ENCODE measurements at places on chromosomes 3 and 15. TPM values are rescaled to one million over a fixed set of nuclear protein-coding genes. Genes with fewer than 3 reads are reported as not detected.
A peak's percentile ranks its signal among the peaks of the same experiment; 100 is the strongest.

DNA sequence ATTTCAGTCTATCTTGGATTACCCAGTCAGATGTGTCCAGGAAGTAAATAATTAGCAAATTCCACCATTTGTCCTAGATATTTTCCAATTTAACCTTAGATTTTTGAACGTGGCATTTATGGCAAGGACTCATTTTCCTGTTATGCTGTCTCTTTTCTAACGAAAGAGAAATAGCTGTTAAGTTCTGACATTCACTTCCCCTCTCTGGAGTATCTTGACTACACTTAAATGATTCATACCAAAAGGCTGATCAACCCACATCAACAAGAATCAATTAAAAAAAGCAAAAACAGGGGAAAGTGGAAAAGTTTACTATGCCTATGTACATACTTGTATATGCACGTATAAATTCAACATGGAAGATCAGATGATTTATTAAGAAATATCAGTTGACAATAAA is 149.9 kb downstream of the FRMD5 start:
- no peak for DNase-seq

GRCh38 chr3:184540777-184541681 is 20.6 kb upstream of the EPHB3 start:
- DNase-seq, result peak; percentile 68

Gene AMOTL2
- total RNA-seq, result 23.0 TPM

GRCh38 chr15:47755941-47756340 is 38.6 kb downstream of the SEMA6D start:
- DNase-seq, result no peak

GRCh38 chr3:42660898-42661297 is 7.4 kb downstream of the ZBTB47 start:
- no peak for DNase-seq

GRCh38 chr3:194083637-194084224 is 52.2 kb upstream of the HES1 start:
- no peak for DNase-seq

GRCh38 chr3:126338790-126339288 is 18.4 kb downstream of the KLF15 start:
- DNase-seq, result no peak

Gene PPARG
- 34.7 TPM for total RNA-seq

DNA sequence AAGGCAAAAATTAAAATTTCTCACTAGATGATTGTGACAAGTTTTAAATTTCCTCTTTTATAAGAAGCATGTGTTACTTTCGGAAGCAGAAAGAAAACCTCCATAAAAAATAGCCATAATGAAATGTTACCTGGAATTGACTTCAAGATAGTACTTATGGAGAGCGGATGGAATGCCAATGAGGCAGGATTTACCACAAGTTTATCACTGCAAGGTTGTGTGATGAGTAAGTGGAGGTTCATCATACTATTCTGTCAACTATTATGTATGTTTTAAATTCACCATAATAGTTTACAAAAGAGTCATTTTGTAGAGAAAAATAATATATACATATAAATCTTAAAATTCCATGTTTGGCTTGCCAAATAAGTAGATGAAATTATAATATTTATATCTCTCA is 230.3 kb downstream of the SCAPER start:
- no peak for DNase-seq

Gene SLC12A1
- not detected for total RNA-seq

Gene CD80
- not detected for total RNA-seq

GRCh38 chr15:63122002-63122875 is 578 bp downstream of the LACTB start:
- peak; percentile 64 for DNase-seq

- no peak for DNase-seq
These were observed 11.5 kb upstream of the SEC11A start for GRCh38 chr15:84727429-84727828.

- no peak for DNase-seq
These were observed 25.9 kb upstream of the MINAR1 start for GRCh38 chr15:79406210-79406609.

- DNase-seq, result no peak
These were observed 128.9 kb downstream of the LPP start for GRCh38 chr3:188282871-188283270.

DNA sequence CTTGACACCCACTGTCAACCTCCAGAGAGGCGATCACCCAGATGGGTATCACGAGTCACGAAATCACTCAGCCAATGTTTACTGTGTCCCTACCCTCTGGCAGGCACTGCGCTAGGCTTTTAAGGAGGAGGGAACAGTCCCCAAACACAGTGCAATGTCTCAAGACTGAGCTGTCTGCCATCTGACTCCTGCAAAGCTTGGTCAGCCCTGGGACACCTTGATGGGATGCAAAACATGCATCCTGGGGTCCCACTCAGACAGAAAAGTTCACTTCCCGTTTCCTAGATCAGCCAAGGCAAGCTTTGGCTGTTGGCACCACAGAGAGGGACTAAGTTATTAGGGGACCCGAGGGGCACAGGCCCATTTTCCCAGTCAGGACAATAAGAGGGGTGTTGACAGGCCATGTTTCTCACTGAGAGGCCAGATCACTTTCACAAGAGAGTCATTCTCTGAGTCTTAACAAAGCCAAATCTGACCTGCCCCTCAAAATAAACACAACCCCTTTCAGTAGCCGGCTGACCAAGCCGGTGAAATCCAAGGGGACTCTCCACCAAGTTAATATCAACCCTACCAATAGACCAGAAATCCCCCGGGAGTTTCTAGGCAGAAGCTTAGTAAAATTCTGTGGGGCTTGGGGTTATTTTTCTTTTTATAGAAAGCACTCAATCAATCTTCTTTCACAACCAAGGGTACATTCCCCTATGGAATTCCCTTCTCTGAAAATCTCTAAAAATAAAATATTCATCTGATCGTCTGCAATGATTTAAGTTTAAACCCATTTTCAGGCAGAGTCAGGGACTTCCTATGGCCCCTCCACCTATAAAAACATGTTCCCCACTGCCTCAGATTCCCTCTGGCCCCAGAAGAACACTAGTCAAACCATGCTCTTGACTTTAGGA is 3.5 kb downstream of the RFTN1 start:
- no peak for DNase-seq

GRCh38 chr3:124298951-124299350 is 307.0 kb upstream of the ROPN1 start:
- peak; percentile 37 for DNase-seq

Gene IL12A
- total RNA-seq, result 2.1 TPM

Gene ZPLD1
- 0.06 TPM for total RNA-seq

- no peak for DNase-seq
These were observed 15.4 kb downstream of the UBP1 start for GRCh38 chr3:33424606-33425452.

Gene CALML4
- total RNA-seq, result 1.7 TPM

GRCh38 chr3:14522129-14522691 is 17.9 kb downstream of the GRIP2 start:
- no peak for DNase-seq

- no peak for DNase-seq
These were observed 12.9 kb downstream of the EIF2AK4 start for GRCh38 chr15:39946862-39947261.

Gene RPL32
- total RNA-seq, result 1,359 TPM

DNA sequence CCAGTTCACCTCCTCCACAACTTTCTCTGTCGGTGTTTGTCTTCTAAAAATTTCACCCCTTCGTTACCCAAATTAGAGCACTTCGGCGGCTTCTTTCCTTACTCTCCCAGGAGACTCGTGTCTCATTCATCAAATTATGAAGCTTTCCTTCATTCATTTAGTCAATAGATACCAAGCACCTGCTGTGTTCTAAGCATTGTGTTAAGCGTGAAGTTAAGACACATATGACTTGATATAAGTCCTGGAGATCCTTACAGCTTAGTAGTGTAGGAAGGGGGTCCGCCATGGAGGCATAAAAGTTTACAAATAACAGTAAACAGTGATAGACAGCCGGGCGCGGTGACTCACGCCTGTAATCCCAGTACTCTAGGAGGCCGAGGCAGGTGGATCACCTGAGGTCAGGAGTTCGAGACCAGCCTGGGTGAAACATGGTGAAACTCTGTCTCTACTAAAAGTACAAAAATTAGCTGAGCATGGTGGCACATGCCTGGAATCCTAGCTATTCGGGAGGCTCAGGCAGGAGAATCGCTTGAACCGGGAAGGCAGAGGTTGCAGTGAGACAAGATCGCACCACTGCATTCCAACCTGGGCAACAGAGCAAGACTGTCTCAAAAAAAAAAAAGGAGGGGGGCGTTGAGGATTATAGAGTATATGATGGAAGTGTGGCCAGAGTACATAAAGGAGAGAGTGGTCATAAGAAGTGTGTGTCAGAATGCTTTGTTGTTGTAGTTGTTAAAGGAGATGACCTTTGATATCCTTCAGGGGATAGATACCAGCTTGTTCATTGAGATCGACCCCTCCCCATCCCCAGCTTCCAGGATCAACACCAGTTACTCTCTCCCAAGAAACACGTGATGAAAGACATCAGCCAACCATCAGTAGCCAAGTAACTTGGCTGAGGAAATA is 744 bp upstream of the CCDC32 start:
- no peak for DNase-seq

DNA sequence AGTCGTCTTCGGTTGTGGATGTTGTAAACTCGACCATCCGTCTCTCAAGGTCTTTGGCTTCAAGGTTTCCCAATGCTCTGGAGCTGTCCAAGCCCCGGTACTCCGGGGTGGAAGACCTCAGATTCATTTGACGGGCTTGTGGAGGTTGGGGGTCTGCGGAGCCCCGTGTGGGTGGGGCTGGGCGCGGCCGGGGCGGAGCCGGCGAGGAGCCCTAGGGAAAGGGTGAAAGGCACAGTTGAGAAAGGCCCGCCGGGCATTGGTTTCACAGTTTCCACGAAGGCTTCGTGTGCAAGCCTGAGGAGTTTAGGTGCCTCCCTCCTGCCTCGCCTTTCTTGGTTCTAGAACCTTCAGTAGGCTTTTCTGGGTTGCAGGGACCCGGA is 360 bp upstream of the MGA start:
- DNase-seq, result no peak

Gene FAM107A
- not detected for total RNA-seq

Gene TGM4
- total RNA-seq, result 1.2 TPM

- no peak for DNase-seq
These were observed 193.1 kb downstream of the XXYLT1 start for GRCh38 chr3:195077611-195078540.

- DNase-seq, result no peak
These were observed 424.1 kb downstream of the FGF12 start for GRCh38 chr3:192303235-192303634.

- DNase-seq, result no peak
These were observed 40.5 kb downstream of the SCN11A start for GRCh38 chr3:39011191-39011736.

DNA sequence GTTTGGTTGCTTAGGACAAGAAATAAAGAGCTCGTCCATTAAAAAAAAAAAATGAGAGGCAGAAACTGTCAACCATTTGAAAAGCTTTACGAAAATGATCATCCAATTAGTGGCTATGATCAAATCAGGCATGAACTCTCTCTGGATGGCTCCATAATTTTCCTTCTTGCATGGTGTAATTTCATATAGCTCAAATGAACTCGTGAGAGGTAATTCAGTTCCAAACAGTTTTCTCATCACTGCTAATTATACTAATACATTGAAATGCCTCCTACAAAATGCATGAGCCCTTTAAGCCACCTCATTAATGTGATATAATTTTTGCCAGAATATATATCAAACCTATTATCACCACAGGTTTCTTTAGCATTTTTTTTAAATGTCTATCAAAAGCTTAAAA is 239.5 kb upstream of the MEIS2 start:
- DNase-seq, result no peak

Gene AHSG
- total RNA-seq, result not detected

Gene GOLGA6L9
- 0.37 TPM for total RNA-seq

Gene PAQR9
- total RNA-seq, result 0.21 TPM

DNA sequence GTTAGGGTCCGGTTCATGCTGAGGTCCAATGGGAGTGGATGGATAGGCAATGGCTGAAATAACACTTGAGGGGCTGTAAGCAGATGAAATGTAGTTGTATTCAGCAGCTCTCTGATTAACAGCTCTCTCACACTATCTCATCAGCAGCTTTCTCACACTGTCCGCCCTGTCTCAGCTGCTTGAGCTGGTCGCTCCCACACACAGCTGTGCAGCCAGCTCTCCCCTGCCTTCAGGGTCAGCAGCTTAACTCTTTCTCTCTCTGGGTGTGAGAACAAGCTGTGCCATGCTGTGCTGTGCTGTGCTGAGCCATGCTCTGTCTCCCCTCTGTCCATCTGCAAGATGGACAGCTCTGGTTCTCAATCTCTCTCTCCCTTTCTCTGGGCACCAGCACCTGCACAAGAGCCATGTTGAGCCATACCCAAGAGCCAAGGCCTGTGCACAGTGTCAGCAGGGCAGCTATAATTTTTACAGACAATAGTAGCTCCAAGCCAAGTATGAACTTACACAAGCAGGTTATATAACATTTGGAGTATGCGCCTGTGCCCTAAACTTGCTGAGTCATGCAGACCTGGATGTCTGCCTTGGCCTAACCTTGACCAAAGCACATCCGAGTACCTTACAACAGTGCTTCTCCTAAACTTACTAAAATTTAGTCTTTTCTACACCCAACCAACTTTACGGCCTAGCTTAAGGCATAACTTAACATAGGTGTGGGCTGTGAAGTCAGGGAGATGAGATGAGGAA is 291.3 kb upstream of the TRIM42 start:
- DNase-seq, result no peak

DNA sequence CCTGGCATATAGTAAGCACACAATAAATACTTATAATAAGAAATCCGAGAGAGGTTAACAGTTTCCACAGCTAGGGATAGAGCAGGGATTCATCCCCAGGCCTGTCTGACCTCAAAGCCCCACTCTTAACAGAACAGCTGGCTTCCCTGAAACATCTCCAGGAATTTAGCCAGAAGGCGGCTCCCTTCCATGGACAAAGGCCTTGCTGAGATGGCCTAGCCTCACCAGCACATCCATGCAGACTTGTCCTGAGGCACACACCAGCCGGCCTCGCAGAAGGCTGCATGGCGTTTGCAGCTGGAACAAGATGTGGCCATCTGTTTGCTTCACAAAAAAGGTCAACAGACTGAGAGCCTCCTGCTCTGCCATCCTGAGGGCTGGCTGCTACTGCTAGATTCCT is 245.4 kb downstream of the SLCO3A1 start:
- no peak for DNase-seq

GRCh38 chr15:72227720-72228119 is 3.3 kb downstream of the PKM start:
- DNase-seq, result no peak

DNA sequence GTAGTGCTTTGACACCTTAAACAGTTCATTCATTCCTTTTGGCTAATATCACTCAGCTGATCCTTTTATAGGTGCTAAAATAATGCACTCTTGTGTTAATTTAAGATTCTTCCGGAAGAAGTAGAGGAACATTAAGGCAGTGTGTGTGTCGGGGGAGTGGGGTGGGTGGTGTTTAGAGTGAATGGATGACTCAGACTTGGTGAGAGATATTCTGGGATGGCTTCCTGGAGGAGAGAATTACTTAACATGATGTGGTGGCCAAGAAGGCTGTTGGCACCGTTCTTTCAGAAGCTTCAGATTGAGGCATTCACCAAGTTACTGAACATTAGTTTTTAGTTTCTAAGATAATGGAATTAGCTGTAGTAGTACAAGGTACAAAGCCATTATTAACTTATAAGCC is 125.6 kb upstream of the ROPN1 start:
- DNase-seq, result peak; percentile 52
